ENCODE measurements at places on chromosomes 3 and 15. TPM values are rescaled to one million over a fixed set of nuclear protein-coding genes. Genes with fewer than 3 reads are reported as not detected.

The CIP2A gene
- total RNA-seq = 8.7 TPM

The PLXNB1 gene
- 74.0 TPM for total RNA-seq

The ALDH1L1 gene
- 281 TPM for total RNA-seq

The SH2D7 gene
- not detected for total RNA-seq

The ATP13A4 gene
- not detected for total RNA-seq

The SLC24A5 gene
- total RNA-seq = not detected

The GP5 gene
- not detected for total RNA-seq

The VPS18 gene
- total RNA-seq = 18.6 TPM

The CCR1 gene
- 19.8 TPM for total RNA-seq

The ZNF639 gene
- 38.5 TPM for total RNA-seq

The TPRG1 gene
- 72.0 TPM for total RNA-seq

The KBTBD13 gene
- not detected for total RNA-seq

The CFAP100 gene
- not detected for total RNA-seq

The SEMA5B gene
- not detected for total RNA-seq

All from subcutaneous adipose tissue (tissue), 4 donors.